A549 treated with AZD2906 at 1 μM for 4 hours (cell line): ENCODE measurements at places on chromosomes 5 and 9. TPM values are rescaled to one million over a fixed set of nuclear protein-coding genes. Genes with fewer than 3 reads are reported as not detected.

The PLCXD3 gene
- 0.10 to 0.18 TPM (median 0.15 TPM) in 5 replicates for total RNA-seq

The ATP10B gene
- total RNA-seq, result not detected in 5 replicates

The SARDH gene
- 0.02 to 0.34 TPM (median 0.08 TPM) in 5 replicates for total RNA-seq

The F2RL1 gene
- 224 to 299 TPM (median 233 TPM) in 5 replicates for total RNA-seq

The SPINK5 gene
- total RNA-seq, result not detected in 5 replicates

The CATSPER3 gene
- 0.15 to 0.49 TPM (median 0.39 TPM) in 5 replicates for total RNA-seq

The NR5A1 gene
- total RNA-seq, result 0.07 to 0.20 TPM (median 0.17 TPM) in 5 replicates

The LPAR1 gene
- 21.4 to 23.8 TPM (median 22.1 TPM) in 5 replicates for total RNA-seq

The SMIM33 gene
- not detected in 5 replicates for total RNA-seq

The LARP1 gene
- total RNA-seq, result 115 to 143 TPM (median 131 TPM) in 5 replicates

The MED27 gene
- total RNA-seq, result 29.6 to 33.4 TPM (median 32.5 TPM) in 5 replicates

The SLCO4C1 gene
- total RNA-seq, result 0.01 to 0.02 TPM in 2 of 5 replicates, not detected in the others

The DEPDC1B gene
- 12.9 to 17.5 TPM (median 15.0 TPM) in 5 replicates for total RNA-seq

The PCDHA4 gene
- total RNA-seq, result 1.5 to 2.0 TPM (median 1.8 TPM) in 5 replicates

The CSNK1A1 gene
- 128 to 152 TPM (median 146 TPM) in 5 replicates for total RNA-seq

The ABCA2 gene
- total RNA-seq, result 19.1 to 28.9 TPM (median 24.6 TPM) in 5 replicates

The GDA gene
- total RNA-seq, result 0.84 to 1.1 TPM (median 0.96 TPM) in 5 replicates

The PPP1R26 gene
- 17.3 to 19.8 TPM (median 19.0 TPM) in 5 replicates for total RNA-seq

The CDX1 gene
- total RNA-seq, result 0.06 to 0.07 TPM in 2 of 5 replicates, not detected in the others

The TNC gene
- 0.69 to 1.00 TPM (median 0.80 TPM) in 5 replicates for total RNA-seq

The ZBED3 gene
- total RNA-seq, result 3.9 to 5.3 TPM (median 4.2 TPM) in 5 replicates

The CHMP5 gene
- 66.7 to 80.8 TPM (median 71.7 TPM) in 5 replicates for total RNA-seq

The ARL10 gene
- 0.37 to 1.2 TPM (median 0.60 TPM) in 5 replicates for total RNA-seq

The MEIKIN gene
- not detected in 5 replicates for total RNA-seq

The RASGRF2 gene
- 1.0 to 1.5 TPM (median 1.2 TPM) in 5 replicates for total RNA-seq

The RNF183 gene
- 0.10 to 0.19 TPM in 2 of 5 replicates, not detected in the others for total RNA-seq

The LRRC70 gene
- 0.11 to 0.31 TPM (median 0.13 TPM) in 5 replicates for total RNA-seq

The GABRB2 gene
- total RNA-seq, result not detected in 5 replicates

The PTTG1 gene
- total RNA-seq, result 189 to 272 TPM (median 195 TPM) in 5 replicates

The PCDH12 gene
- total RNA-seq, result not detected in 5 replicates

The RAB3C gene
- total RNA-seq, result not detected in 5 replicates

The PHF24 gene
- total RNA-seq, result 0.07 to 0.19 TPM (median 0.13 TPM) in 5 replicates

The FST gene
- 1.3 to 2.0 TPM (median 1.6 TPM) in 5 replicates for total RNA-seq

The AP3B1 gene
- 24.4 to 30.3 TPM (median 29.9 TPM) in 5 replicates for total RNA-seq

The MYOZ3 gene
- total RNA-seq, result 0.03 to 0.06 TPM in 2 of 5 replicates, not detected in the others
